CD14-positive monocyte (primary cell): ENCODE measurements at places on chromosomes 6 and 20. TPM values are rescaled to one million over a fixed set of nuclear protein-coding genes. Genes with fewer than 3 reads are reported as not detected.

GRCh38 chr20:63321148-63321831 lies 28.3 kb downstream of the COL20A1 start:
- H3K27ac ChIP-seq: no peak overlapping the region
- no peaks in the 10 kb centered on the region for H3K36me3 ChIP-seq
- H3K27me3 ChIP-seq: peaks cover 3% of the 10 kb centered on the region
- no peak overlapping the region for H3K4me3 ChIP-seq

GRCh38 chr6:49454787-49455709 lies 8.0 kb downstream of the MMUT start:
- peaks cover 33% of the 10 kb centered on the region for H3K36me3 ChIP-seq
- no peak for DNase-seq
- no peak overlapping the region for H3K4me3 ChIP-seq
- no peaks in the 10 kb centered on the region for H3K4me1 ChIP-seq
- H3K27ac ChIP-seq: no peak overlapping the region
- H3K27me3 ChIP-seq: no peaks in the 10 kb centered on the region

DNA sequence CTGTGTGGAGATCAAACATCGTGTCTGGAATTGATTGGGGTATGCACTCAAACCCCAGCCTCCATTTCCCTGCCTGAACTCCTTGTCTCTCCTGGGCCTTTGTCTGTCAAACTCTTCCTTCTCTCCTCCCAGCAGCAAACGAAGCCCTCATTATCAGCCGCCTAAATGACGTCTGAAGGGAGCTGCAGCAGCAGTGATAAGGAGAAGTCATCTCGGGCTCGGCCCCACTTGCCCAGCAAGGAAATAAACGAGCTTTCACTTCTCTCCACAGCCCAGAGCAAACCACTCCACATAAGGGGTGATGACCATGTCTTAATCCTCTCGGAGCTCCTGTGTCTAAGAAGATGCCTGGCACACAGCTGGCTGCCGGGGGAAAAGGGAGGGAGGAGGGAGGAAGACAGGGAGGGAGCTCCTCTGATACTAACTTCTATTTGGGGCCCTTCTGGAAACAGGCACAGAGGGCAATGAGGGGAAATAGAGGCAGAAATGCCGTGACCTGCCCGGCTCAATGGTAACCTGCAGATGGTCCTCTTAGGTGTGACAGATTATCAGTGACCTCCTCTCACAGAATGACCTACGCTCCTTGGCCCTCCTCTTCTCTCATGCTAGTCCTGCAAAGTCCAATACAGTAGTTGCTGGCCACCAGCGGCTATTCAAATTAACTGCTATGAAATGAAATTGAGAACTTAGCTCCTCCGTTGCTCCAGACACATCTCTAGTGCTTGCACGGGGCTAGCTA lies 100.4 kb downstream of the PXDC1 start:
- H3K27me3 ChIP-seq: no peaks in the 10 kb centered on the region
- no peak overlapping the region for H3K27ac ChIP-seq
- no peak for DNase-seq

The OR2H1 gene
- not detected in 2 replicates for polyA plus RNA-seq

DNA sequence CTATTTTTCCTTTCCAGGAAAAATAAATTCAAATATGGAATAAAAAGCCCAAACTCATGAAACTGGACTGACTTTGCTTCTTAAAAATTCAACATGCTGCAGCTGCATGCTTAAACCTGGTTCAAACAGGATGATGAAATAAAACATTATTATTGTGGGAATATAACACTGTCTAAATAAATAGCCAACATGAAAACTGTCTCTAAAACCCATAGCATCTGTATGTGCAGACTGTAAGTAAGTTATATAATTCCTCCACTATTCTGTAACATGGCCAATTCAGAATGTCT lies 30.4 kb upstream of the AHI1 start:
- H3K27ac ChIP-seq: no peak overlapping the region
- no peaks in the 10 kb centered on the region for H3K36me3 ChIP-seq
- DNase-seq: no peak
- no peak overlapping the region for H3K4me3 ChIP-seq
- H3K4me1 ChIP-seq: peaks cover 5% of the 10 kb centered on the region
- no peaks in the 10 kb centered on the region for H3K27me3 ChIP-seq
